ENCODE measurements at places on chromosomes 2 and 18.

- no peak for DNase-seq
Observed at GRCh38 chr2:41954304-41955291, 93.2 kb upstream of the PKDCC start.

DNA sequence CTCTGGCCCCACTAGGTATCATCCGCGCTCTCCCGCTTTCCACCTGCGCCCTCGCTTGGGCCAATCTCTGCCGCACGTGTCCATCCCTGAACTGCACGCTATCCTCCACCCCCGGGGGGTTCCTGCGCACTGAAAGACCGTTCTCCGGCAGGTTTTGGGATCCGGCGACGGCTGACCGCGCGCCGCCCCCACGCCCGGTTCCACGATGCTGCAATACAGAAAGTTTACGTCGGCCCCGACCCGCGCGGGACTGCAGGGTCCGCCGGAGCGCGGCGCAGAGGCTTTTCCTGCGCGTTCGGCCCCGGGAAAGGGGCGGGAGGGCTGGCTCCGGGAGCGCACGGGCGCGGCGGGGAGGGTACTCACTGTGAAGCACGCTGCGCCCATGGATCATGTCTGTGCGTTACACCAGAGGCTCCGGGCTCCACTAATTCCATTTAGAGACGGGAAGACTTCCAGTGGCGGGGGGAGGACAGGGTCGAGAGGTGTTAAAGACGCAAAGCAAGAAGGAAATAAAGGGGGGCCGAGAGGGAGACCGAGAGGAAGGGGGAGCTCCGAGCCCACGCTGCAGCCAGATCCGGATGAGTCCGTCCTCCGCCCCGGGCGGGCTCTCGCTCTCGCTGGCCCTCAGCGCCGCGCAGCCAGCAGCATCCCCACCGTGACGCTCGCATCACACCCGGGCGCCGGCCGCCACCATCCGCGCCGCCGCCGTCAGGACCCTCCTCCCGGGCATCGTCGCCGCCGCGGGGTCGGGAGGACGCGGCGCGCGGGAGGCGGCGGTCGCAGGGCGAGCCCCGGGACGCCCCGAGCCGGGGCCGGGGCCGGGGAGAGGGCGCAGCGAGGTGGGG, 664 bp downstream of the NETO1 start:
- DNase-seq = no peak

DNA sequence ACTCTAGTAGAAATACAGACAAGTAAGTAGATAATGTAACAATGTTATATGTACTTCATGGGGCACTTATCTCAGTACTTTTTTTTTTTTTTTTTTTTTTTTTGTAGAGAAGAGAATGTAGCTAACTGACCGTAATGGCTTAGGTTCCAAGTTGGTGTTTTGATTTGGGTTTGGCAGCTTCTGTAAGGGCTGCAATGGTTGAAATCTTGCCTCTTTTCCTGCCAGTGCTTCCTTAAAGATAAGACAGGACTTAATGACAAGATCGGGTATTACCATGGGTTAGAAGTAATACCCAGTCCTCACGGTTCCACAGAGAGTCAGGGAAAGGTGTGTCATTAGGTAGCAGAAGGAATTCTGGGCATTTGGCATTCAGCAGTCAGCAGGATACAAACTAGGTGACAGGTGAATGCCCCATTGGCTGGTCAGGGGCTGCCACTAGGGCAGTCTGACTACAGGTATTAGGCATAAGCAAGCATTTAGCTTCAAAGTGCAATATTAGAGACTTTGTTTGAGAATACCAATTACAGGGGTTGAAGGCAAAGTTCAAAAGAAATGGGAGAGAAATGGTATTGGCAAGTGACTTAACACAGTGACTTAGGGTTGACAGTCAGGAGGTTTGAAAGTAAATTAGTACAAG, 189.4 kb upstream of the RND3 start:
- DNase-seq = no peak

GRCh38 chr18:9615280-9615797, 980 bp upstream of the PPP4R1 start:
- no peak for DNase-seq

GRCh38 chr2:134936691-134937090, 18.1 kb downstream of the CCNT2 start:
- no peak for DNase-seq

GRCh38 chr2:132424526-132425121, 8.0 kb downstream of the GPR39 start:
- no peak for DNase-seq

GRCh38 chr2:160674146-160674750, 180.6 kb upstream of the RBMS1 start:
- DNase-seq = no peak

DNA sequence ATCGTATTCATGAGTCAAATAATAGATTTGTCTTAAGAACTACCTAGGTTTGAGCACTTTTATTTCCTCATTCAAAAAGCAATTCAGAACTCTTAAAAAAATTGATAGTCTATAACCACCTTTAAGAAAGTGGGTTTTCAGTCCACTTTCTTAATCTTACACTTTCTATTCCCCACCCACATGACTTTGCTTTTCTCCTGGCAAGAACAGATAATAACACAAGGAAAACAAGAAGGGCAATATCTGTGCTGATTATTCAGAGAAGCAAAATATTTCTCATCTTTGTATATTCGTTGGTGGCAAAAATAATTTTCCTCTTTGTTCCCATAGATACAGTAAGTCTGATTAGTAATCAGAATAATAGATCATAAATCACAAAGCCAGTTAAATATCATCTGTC, 130.6 kb upstream of the DNAJC10 start:
- no peak for DNase-seq
